ENCODE measurements at places on chromosomes 16 and 17. TPM values are rescaled to one million over a fixed set of nuclear protein-coding genes. Genes with fewer than 3 reads are reported as not detected.

Gene TBC1D3K
- not detected for total RNA-seq

Gene LITAFD
- not detected for total RNA-seq

Gene KRTAP9-4
- not detected for total RNA-seq

Gene IFT20
- 40.0 TPM for total RNA-seq

DNA sequence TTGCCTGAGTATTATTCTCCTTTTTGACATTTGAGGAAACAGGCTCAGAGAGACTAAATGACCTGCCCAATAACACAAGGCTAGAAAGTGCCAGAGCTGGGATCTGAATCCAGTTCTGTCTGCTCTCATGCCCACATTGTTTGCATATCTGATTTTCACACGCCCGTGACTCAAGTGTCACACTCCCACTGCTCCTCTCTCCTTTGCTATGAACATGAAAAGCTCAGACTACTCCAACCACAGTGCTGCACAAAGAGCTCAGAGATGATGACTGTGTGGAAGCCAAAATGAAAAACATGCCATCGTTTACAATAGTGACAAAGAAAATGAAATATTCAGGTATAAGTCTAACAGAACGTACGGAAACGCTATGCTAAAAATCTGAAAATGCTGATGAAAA lies 107.9 kb downstream of the SMG6 start:
- no peak for DNase-seq

- no peak for DNase-seq
Observed at GRCh38 chr16:18983565-18984434, at the start of gene TMC7. Gene TMC7 (plus strand): TSS chr16:18983934. CDS start chr16:18984064, 130 bp downstream.

DNA sequence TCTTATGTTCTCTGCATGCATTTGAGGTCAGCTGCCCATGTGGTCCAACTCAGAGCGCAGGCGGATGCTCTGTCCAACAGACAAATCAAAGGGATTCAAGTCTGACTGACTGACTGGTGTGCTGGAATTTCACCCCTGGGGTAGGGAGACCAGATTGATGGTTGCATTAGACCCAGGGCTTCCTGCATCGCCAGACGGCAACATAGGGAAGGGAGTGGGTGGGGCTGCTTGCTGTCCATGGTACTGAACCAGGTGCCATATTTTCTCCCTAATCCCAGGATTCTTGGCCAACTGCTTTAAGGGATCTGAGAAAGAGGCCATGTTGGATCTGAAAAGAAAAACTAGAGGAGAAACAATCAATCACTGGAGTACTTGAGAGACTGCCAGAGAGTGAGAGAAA lies 332.0 kb downstream of the XYLT1 start:
- no peak for DNase-seq

GRCh38 chr16:87959391-87959990 lies 8.3 kb downstream of the BANP start:
- no peak for DNase-seq

- no peak for DNase-seq
Observed at GRCh38 chr17:78609191-78609641, 32.0 kb upstream of the DNAH17 start.

- DNase-seq, result no peak
Observed at GRCh38 chr17:3890878-3891219, 2.0 kb downstream of the CAMKK1 start.

GRCh38 chr16:50011707-50012106 lies 13.3 kb upstream of the CNEP1R1 start:
- DNase-seq, result no peak

DNA sequence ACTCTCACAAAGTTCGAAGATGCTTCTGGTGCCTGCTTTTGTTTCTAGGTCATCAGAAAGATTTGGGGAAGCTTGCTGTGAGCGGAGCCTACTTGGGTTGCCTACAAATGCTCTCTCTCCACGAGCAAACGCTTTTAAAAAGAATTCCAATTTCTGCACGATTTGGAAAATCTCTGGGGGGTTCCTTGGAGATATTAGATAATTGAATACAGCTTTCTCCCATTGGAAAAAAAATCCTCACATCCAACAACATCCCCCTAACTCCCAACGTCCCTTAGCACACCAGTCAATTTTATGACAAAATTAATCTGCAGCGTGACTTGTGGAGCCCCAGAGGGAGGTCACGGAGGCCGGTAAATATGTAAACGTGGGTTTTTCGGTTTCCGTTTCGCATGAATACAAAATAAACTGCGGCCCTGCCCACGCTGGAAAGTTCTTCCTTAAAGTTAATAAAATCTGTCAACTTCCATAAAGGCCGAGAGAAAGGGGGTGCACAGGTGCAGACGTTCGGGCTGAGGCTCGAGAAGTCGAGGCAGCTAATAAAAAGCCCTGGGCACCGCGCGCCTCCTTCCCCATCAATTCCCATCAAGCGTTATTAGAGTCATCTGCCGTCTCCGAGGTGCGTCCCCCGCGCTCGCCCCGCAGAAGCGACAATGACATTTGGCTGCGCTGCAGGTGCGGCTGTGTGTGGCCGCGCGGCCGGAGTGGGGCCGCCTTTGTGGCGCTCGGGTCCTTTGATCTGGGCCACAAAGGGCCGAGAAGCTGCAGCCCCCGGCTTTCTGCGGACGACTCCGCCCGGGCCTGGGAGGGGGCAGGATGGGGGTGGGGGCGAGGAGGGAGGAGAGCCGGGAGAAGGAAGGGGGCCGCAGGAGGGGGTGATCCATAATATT lies 37.6 kb downstream of the SALL1 start:
- no peak for DNase-seq

DNA sequence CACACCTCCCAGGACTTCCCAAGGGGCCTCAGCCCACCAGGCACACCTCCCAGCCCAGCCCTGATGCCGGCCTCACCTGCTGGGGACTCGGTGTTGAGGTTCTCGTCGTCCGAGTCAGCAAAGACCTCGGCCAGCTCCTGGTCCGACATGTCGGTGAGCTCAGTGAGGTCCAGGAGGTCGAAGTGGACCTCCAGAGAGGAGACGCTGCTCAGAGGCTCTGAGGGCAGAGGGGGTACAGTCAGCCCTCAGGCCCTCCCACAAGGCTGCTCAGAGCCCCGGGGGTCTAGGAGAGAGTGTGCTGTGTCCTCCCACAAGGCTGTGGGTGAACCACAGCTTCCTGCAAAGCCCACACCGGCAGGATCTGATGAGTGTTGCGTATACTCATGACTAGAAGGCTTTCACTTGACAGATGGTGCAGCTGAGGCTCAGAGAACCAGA lies 10.5 kb downstream of the DBNDD1 start:
- DNase-seq, result no peak

- DNase-seq, result no peak
Observed at GRCh38 chr16:84789431-84789830, 30.4 kb upstream of the CRISPLD2 start.

DNA sequence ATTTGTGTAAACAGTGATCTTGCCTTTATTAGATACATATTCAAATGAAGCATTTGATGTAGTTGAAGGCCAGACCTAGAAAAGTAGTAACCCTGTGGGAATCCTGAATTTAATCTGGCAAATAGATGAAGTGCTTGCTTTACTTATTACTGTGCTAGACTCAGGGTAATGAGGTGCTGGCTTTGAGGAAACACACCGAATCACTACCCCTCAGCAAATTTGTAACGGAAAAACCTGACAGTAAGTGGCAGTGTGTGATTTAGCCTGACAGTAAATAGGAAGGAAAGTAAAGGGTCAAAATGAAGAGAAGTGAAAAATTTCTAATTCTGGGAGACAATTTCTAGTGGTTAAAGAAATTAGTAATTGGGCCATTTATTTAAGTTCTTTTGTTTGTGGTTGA lies 90.2 kb downstream of the MAP2K4 start:
- no peak for DNase-seq

DNA sequence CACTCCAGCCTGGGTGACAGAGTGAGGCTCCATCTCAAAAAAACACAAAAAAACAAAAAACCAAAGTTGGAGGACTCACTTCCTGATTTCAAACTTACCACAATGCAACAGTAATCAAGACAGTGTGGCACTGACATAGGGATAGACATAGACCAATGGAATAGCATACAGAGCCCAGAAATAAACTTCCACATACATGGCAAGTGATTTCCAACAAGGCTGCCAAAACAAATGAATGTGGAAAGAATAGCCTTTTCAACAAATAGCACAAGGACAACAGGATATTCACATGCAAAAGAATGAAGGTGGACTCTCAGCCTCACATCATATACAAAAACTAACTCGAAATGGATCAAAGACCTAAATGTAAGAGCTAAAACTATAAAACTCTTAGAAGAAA lies 36.8 kb upstream of the RASD1 start:
- DNase-seq, result no peak
